Breast epithelium (tissue), 4 donors: ENCODE measurements at places on chromosomes 5 and 9.
A peak's percentile ranks its signal among the peaks of the same experiment; 100 is the strongest.

GRCh38 chr5:113900141-113900540 lies 386.6 kb downstream of the YTHDC2 start:
- no peaks in the 10 kb centered on the region for H3K4me1 ChIP-seq
- H3K27ac ChIP-seq, result no peak overlapping the region
- H3K4me3 ChIP-seq, result no peak overlapping the region
- no peaks in the 10 kb centered on the region for H3K27me3 ChIP-seq
- H3K36me3 ChIP-seq, result no peaks in the 10 kb centered on the region
- DNase-seq, result no peak

DNA sequence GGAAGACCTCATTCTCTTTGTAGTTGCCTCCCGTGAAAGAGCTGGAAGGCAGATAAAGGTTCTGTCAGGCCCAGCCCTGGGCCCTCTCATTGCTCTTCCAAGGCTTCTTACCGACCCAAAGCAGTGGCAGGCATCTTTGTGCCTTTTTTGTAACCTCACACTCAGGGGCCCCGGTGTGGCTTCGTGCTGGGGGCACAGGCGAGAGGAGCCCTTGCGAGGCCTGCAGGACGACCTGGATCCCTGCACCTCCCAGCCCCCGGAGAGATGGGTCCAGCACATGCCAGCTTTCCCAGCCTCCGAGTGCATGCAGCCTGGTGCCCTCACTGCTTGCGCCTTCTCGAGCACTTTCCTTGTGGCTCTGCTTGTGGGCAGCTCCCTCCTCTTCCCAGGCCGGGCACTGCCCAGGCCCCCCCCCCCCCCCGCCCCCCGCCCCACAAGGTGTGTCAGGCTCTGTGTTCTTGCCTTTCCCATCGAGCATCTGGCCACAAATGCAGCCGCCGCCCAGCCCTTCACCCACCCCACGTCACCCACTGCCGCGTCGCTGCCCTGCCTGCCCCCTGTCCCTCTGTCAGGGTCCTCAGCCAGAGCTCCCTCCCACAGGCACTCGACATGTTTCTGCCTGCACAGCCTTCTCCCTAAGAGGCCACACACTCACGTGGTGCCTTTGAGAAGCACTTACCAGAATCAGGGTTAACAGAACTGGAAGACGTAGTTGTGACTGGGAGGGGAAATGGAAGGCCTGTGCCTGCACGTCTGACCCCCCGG lies 63.7 kb upstream of the CACNA1B start:
- no peak overlapping the region for H3K4me3 ChIP-seq
- H3K4me1 ChIP-seq, result no peaks in the 10 kb centered on the region
- peak; percentile 43 for DNase-seq

DNA sequence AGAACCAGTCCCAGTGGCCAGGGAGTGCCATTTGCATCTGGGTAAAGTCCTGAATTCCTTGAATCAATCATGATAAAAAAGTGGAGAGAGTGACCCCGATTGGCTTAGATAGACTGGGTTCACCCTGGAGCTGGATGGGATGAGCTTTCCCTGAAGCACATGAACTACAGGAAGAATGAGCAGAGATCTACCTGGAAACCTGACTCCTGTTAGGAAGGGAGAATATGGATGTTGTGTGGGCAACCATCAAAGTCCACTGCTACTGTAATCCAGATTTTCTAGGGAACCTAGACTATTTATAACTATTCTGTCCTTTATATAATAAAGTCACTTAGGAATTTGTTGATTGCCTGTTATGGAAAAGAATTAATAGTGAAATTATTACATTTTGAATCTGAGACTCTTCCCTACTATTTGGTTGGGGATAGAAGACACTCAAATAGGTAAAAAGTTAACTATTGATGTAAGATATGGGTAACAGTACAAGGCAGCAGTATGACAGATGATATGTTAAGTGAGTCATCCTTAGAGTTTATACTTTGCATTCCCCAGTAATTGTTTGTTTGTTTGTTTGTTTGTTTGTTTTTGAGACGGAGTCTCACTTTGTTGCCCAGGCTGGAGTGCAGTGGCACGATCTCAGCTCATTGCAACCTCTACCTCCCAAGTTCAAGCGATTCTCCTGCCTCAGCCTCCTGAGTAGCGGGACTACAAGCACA lies 17.9 kb downstream of the CYSTM1 start:
- no peaks in the 10 kb centered on the region for H3K4me1 ChIP-seq
- DNase-seq, result no peak
- H3K27ac ChIP-seq, result no peak overlapping the region

- DNase-seq, result no peak
- no peaks in the 10 kb centered on the region for H3K4me1 ChIP-seq
- H3K4me3 ChIP-seq, result peak overlapping the region; percentile 92
- no peaks in the 10 kb centered on the region for H3K36me3 ChIP-seq
These were observed 757 bp downstream of the FXN start for GRCh38 chr9:69036309-69036708.

GRCh38 chr9:115008536-115009270 lies 78.3 kb upstream of the TNFSF8 start:
- H3K27ac ChIP-seq, result no peak overlapping the region
- no peaks in the 10 kb centered on the region for H3K36me3 ChIP-seq
- DNase-seq, result no peak
- no peak overlapping the region for H3K4me3 ChIP-seq
- H3K27me3 ChIP-seq, result no peaks in the 10 kb centered on the region
